ENCODE measurements at places on chromosomes 6 and 20. TPM values are rescaled to one million over a fixed set of nuclear protein-coding genes. Genes with fewer than 3 reads are reported as not detected.
A peak's percentile ranks its signal among the peaks of the same experiment; 100 is the strongest.

DNA sequence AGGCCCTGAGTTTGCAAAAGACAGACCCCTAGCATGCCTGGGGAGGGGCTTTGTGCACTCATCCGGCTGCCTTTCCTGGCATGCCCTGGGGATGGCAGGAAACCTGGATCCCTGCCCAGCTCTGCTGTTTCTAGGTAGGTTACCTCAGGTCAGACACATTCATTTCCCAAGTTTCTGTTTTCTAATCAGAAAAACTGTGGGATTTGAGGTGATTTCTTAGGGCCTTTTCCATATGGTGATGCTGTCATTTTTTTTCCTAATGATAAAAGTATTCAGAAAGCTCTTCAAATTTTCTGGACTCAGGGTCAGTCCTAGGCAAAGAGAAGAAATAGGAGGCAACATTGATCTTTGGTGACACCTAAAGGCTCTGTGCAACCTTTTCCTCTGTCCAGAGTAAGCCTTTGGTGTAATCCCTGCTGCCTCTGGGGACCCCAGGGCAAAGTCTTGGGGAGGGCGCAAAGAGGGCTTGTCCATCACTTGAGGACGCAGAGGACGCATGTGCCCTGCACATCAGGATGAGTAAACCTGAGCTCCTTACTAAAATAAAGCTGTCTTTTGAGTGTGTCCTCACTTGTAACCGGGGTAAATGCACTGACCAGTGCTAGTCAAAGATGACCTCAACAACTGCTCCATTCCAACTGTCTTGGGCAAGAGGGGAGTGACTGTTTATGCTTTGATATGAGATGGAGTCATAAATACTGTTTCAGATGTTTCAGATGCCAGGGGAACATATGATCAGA, 13.5 kb upstream of the TRAM2 start:
- no peaks in the 10 kb centered on the region for H3K36me3 ChIP-seq
- peaks cover 8% of the 10 kb centered on the region for H3K4me1 ChIP-seq
- peaks cover 8% of the 10 kb centered on the region for H3K27me3 ChIP-seq
- no peak overlapping the region for H3K4me3 ChIP-seq
- no peak for DNase-seq
- H3K27ac ChIP-seq: no peak overlapping the region

DNA sequence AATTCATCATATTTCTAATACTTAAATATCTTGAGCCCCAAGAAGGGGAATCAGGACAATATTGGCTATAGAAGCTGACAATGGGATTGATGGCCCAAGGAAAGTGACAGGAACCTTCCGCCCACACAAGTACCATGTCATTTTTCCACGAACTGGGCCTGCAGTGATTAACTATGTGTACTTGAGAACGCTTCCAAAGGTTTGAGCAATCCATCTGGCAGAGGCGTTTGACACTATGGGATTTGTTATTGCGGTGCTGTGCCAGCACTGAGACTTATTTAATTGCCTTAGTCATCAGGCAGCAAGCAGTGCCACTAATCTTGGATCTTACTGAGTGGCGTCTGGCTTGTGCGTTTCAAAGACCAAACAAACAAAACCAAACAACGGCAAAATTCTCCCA, 135.6 kb upstream of the UST start:
- H3K27me3 ChIP-seq: peaks cover 2% of the 10 kb centered on the region
- no peak overlapping the region for H3K4me3 ChIP-seq
- H3K4me1 ChIP-seq: no peaks in the 10 kb centered on the region
- no peak for DNase-seq
- no peak overlapping the region for H3K27ac ChIP-seq

DNA sequence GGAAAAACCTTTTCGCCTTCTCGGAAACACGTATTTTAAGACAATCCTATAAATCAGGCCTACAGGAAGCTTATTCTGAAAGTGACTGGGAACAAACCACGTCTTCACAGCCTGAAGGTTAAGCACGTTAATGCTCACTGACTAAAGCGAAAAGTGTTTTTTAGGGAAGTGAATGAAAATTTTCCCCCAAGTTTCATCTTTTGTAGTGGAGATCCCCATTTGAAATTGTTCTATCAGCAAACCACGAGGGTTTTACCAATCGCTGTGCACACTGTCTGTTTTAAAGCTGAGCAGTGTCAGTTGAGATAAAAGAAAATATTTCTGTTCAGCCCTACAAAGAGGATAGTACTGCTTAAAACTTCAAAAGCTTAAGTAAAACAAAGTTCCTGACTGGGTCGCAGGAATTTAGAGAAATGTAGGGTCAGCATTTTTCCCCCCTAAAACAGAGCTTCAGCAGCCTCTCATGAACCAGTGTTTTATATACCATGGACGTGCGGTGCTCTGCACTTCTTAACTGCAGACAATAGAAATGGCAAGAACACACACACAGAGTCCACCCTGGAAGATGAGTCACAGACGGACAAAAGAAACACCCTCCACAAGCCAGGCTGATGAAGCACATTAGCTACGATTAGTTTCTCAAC, 34.9 kb downstream of the SLC22A23 start:
- no peak overlapping the region for H3K27ac ChIP-seq
- no peaks in the 10 kb centered on the region for H3K36me3 ChIP-seq
- DNase-seq: no peak
- no peaks in the 10 kb centered on the region for H3K4me1 ChIP-seq

- no peak overlapping the region for H3K4me3 ChIP-seq
- peaks cover 16% of the 10 kb centered on the region for H3K36me3 ChIP-seq
- H3K4me1 ChIP-seq: peaks cover 47% of the 10 kb centered on the region
- H3K27me3 ChIP-seq: peaks cover 12% of the 10 kb centered on the region
- no peak for DNase-seq
These were observed 105.0 kb downstream of the SCML4 start for GRCh38 chr6:107719160-107719559.

- peaks cover 7% of the 10 kb centered on the region for H3K4me1 ChIP-seq
- H3K27me3 ChIP-seq: peaks cover 5% of the 10 kb centered on the region
- H3K4me3 ChIP-seq: no peak overlapping the region
- DNase-seq: no peak
- no peaks in the 10 kb centered on the region for H3K36me3 ChIP-seq
These were observed 10.3 kb upstream of the BLCAP start for GRCh38 chr20:37538003-37538402.

DNA sequence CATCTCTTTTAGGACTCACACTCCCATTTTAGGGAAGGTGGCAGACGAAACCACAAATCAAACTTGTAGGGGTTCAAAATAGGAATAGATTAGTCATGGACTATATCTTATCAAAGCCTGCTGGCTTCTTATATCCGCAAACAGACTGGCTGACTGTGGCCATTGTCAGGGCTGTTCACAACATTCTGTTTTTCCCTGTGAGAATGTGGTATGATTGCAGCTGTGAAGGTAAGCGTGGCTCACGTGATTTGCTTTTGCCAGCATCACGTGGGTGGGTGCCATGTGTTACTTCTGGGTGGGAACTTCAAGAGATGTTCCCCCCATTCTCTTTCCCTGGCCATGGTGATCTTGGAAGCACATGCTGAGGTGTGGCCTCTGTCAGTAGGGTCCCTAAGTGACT, 5.9 kb downstream of the IP6K3 start:
- H3K27ac ChIP-seq: no peak overlapping the region
- DNase-seq: no peak
- H3K36me3 ChIP-seq: no peaks in the 10 kb centered on the region

IPCEF1 gene
- total RNA-seq: 4.2 TPM

DNA sequence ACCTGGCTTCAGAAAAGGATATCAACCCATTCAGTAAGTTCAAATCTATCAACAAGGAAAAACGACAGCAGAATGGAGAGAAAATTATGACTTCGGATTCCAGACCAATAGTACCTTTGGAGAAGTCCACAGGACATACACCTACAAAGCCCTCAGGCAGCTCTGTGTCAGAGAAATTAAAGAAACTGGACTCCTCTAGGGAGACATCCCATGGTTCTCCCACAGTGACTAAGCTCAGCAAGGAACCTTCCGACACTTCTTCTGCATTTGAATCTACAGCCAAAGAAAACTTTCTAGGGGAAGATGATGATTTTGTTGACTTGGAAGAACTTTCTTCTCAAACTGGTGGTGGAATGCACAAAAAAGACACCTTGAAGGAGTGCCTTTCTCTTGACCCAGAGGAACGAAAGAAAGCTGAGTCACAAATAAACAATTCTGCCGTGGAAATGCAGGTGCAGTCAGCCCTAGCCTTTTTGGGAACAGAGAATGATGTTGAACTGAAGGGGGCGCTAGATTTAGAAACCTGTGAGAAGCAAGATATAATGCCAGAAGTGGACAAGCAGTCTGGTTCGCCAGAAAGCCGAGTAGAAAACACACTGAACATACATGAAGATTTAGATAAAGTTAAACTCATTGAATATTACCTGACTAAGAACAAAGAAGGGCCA, 67.4 kb upstream of the HINT3 start:
- peaks cover 27% of the 10 kb centered on the region for H3K36me3 ChIP-seq
- H3K27me3 ChIP-seq: no peaks in the 10 kb centered on the region
- no peaks in the 10 kb centered on the region for H3K4me1 ChIP-seq
- no peak overlapping the region for H3K27ac ChIP-seq

UBD gene
- 0.93 TPM for total RNA-seq

DNA sequence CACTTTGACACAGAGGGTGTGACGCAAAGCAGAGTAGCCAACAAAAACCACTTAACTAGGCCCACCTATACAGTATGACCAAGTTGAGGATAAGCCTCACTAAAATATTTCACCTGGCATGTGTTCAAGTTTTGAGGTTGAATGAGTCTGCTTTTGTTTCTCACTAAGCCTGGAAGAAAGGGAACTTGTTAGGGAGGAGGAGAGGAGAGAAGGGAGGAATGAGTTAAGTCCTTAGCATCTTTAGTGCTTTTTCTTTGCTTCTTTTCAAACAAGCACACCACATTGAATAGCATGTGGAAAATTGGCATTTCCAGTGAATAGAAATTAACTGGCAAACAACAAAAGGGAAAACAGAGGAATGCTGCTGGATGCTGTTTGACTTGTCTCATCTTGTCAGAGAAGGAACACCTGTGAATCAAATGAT, 461.9 kb downstream of the GJA1 start:
- H3K4me3 ChIP-seq: no peak overlapping the region
- no peaks in the 10 kb centered on the region for H3K4me1 ChIP-seq
- no peak for DNase-seq
- no peak overlapping the region for H3K27ac ChIP-seq
- peaks cover 2% of the 10 kb centered on the region for H3K27me3 ChIP-seq

DNA sequence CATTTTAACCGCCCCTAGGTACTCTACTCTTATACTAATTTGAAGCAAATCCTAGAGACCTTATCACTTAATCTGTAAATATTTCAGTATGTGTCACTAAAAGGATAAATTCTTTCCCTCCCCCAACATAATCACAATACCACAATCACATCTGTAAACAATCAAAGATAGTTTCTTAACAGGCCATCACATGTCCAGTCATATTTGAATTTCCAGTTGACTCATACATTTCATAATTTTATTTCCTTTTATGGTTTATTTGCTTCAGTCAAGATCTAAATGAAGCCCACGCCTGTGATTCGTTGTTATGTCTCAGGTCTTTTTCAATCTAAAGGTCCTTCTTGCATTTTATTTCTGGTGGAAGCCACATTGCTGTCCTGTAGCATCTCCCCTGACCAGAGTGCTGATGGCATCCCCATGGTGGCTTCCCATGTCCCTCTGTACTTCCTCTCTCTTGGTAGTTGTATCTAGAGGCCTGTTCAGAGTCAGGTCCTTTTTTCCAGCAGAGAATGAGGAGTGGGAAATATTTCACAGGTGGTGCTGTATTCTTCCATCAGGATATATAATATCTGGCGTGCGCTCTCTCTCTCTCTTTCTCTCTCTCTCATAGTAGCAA, 128.6 kb upstream of the SLC22A23 start:
- H3K4me1 ChIP-seq: no peaks in the 10 kb centered on the region
- no peak for DNase-seq
- peaks cover 15% of the 10 kb centered on the region for H3K27me3 ChIP-seq
- H3K27ac ChIP-seq: no peak overlapping the region

DNA sequence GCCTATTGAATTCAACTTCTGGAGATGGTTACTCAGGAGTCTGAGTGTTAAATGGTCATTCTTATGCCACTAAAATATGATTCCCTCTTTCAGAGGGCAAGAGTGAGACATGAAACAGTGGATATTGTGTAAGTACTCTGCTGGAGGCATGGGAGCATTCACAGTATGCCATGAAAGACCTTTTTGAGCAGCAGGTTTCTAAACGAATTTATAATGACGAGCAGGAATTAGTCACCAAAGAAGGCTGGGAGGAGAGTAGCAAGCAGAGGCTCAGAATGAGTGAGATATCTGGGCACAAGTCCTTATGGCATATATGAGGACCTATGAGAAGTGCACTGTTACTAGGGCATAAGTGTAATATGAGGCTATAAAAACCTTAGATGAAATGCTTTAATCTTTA, 10.9 kb upstream of the MYB start:
- H3K4me1 ChIP-seq: peaks cover 55% of the 10 kb centered on the region
- peak overlapping the region; percentile 75 for H3K27ac ChIP-seq
- no peaks in the 10 kb centered on the region for H3K27me3 ChIP-seq
- H3K36me3 ChIP-seq: no peaks in the 10 kb centered on the region
- peak overlapping the region; percentile 38 for H3K4me3 ChIP-seq

Data from activated T-helper 1 cell treated with anti-CD3 and anti-CD28 coated beads, Interleukin-12 subunit alpha, Interleukin-12 subunit beta, Interleukin-2, Interleukin-4 antibody, amounts not matched to agents 30 ng/mL and 10 ng/mL and 1 ng/mL, durations not matched to agents 14 hours and 24 hours and 36 hours (primary cell).